Panc1 (cell line): ENCODE measurements at places on chromosomes 4 and X. TPM values are rescaled to one million over a fixed set of nuclear protein-coding genes. Genes with fewer than 3 reads are reported as not detected.

DNA sequence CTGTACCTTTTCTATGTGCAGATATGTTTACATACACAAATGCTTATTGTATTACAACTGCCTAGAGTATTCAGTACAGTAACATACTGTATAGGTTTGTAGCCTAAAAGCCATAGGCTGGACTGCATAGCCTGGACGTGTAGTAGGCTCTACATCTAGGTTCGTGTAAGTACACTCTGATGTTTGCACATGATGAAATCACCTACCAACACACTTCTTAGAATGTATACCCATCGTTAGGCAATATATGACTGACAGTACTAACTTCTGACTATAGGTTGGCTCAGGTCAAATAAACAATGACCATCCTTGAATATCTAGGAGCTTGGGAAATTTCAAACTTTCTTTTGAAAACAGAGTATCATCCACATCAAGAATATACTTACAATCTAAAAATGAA lies 139.0 kb downstream of the CORIN start:
- no peaks in the 10 kb centered on the region for H3K27me3 ChIP-seq
- no peak overlapping the region for H3K27ac ChIP-seq
- no peaks in the 10 kb centered on the region for H3K4me1 ChIP-seq
- H3K36me3 ChIP-seq, result no peaks in the 10 kb centered on the region
- DNase-seq, result no peak
- H3K4me3 ChIP-seq, result no peak overlapping the region

DNA sequence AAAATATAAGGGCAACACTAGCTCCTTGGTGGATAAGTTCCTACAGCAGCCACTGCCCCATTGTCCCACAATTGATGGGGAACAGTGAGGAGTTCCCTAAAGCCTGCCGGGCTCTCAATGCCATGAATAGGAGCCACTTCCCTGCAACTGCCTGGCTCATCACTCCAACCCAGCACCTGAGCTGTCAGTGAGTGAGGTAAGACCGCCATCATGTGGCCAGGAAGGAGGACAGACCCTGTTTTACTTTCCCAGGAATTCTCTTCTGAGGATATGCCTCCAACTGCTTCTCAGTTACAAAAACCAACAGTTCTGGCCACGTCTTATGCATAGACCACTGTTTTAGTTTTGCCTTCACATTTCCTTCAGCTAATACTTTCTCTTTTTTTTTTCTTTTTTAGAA lies 45.5 kb downstream of the SRPX start:
- no peaks in the 10 kb centered on the region for H3K36me3 ChIP-seq
- no peak overlapping the region for H3K4me3 ChIP-seq
- no peak overlapping the region for H3K27ac ChIP-seq

Gene SRPX2
- total RNA-seq, result 1.2 TPM

- DNase-seq, result peak; percentile 10
- no peak overlapping the region for H3K27ac ChIP-seq
Observed at GRCh38 chr4:52234561-52235440, 183.7 kb downstream of the SPATA18 start.

DNA sequence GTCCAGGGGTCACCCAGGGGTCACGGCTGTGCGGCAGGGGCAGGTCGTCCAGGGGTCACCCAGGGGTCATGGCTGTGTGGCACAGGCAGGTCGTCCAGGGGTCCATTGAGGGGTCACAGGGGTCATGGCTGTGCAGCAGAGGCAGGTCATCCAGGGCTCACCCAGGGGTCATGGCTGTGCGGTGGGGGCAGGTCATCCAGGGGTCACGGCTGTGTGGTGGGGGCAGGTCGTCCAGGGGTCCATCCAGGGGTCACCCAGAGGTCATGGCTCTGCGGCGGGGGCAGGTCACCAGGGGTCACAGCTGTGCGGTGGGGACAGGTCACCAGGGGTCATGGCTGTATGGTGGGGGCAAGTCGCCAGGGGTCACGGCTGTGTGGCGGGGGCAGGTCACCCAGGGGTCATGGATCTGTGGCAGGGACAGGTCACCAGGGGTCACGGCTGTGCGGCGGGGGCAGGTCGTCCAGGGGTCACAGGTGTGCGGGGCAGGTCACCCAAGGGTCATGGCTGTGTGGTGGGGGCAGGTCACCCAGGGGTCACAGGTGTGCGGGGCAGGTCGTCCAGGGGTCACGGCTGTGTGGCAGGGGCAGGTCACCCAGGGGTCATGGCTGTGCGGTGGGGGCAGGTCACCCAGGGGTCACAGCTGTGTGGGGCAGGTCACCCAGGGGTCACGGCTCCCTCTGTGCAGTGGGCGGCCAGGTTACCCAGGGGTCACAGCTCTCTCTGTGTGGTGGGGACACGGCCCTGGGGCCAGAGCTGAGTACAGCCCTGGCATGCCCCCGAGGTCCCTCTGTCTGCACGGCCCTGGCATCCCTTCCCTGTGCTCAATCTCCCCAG lies 16.0 kb downstream of the ATP5ME start:
- no peaks in the 10 kb centered on the region for H3K27me3 ChIP-seq
- no peaks in the 10 kb centered on the region for H3K36me3 ChIP-seq

Gene PLAC1
- 0.51 TPM for total RNA-seq

- no peaks in the 10 kb centered on the region for H3K4me1 ChIP-seq
- H3K27me3 ChIP-seq, result peaks cover 7% of the 10 kb centered on the region; the same call in 1 of the 2 replicates
- no peaks in the 10 kb centered on the region; the same call in 1 of the 2 replicates for H3K36me3 ChIP-seq
- peak overlapping the region; percentile 51 for H3K4me3 ChIP-seq
Observed at GRCh38 chr4:155667568-155668511, 1.2 kb downstream of the GUCY1A1 start.

GRCh38 chr4:189032606-189033338 lies 893.5 kb downstream of the TRIML1 start:
- H3K36me3 ChIP-seq, result no peaks in the 10 kb centered on the region
- no peak overlapping the region for H3K4me3 ChIP-seq
- H3K27me3 ChIP-seq, result no peaks in the 10 kb centered on the region
- H3K4me1 ChIP-seq, result no peaks in the 10 kb centered on the region
- H3K27ac ChIP-seq, result no peak overlapping the region
- no peak for DNase-seq

- DNase-seq, result no peak
- H3K4me1 ChIP-seq, result no peaks in the 10 kb centered on the region
- H3K4me3 ChIP-seq, result no peak overlapping the region
Observed at GRCh38 chr4:153089742-153090141, 114.5 kb upstream of the TRIM2 start.

Gene SULT1B1
- total RNA-seq, result 0.05 TPM
